NCI-H2171 treated with DMSO at 0.1 percent for 48 hours (cell line): ENCODE measurements at places on chromosomes 1 and 21.

- no peak for DNase-seq
Observed at GRCh38 chr21:16488042-16488441, 758.3 kb downstream of the USP25 start.

DNA sequence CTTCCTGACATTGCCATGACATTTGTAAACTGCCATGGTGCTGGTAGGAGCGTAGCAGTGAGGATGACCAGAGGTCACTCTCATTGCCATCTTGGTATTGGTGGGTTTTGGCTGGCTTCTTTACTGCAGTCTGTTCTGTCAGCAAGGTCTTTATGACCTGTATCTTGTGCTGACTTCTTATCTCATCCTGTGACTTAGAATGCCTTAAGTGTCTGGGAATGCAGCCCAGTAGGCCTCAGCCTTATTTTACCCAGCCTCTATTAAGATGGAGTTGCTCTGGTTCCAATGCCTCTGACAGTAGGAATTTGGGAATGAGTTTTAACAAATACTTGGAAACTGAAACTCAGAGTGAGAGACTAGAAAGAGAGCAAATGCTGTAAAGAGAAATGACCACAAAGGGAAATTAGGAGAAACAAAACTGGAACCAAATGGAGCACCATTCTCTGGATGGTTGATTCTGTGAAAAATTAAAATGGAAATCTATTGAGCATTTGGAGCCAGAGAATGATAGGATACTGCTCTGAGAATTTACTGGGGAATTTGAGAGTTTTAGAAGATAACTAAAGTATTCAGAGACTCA is 50.1 kb upstream of the RHOU start:
- no peak for DNase-seq

GRCh38 chr1:94741510-94741909 is 78.6 kb upstream of the SLC44A3 start:
- no peak for DNase-seq

GRCh38 chr1:155941845-155942531 is 550 bp downstream of the RXFP4 start:
- no peak for DNase-seq

GRCh38 chr1:3690282-3691065 is 38.2 kb downstream of the TP73 start:
- peak; percentile 78 for DNase-seq

DNA sequence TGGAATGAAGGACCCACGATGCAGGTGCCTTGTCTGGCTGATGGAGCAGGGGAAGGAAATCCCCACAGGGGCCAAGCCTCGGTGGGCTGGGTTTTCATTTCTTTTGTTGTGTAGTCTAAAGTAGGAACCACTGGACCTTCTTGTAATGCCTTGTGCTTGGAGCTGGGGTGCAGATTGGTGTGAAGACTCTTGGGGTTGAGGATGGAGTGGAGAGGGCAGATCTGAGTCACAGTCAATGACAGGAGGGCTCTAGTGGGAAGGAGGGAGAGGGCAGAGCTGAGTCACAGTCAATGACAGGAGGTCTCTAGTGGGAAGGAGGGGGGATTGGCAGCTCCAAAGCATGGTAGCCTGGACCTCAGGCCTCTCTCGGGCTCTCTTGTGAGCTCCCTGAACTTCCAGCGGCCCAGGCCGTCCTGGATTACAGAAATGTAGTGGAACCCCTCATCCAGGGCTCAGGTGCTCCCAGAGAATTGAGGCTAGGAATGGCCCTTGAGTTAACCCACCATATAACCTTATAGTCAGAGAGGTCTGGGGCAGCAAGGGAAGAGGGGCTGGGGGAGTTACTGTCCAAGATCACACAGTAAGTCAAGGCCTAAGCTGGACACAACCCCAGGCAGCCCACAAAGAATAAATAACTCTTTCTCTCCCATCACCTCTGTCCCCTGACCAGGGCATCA is 313.8 kb downstream of the MATN1 start:
- no peak for DNase-seq

DNA sequence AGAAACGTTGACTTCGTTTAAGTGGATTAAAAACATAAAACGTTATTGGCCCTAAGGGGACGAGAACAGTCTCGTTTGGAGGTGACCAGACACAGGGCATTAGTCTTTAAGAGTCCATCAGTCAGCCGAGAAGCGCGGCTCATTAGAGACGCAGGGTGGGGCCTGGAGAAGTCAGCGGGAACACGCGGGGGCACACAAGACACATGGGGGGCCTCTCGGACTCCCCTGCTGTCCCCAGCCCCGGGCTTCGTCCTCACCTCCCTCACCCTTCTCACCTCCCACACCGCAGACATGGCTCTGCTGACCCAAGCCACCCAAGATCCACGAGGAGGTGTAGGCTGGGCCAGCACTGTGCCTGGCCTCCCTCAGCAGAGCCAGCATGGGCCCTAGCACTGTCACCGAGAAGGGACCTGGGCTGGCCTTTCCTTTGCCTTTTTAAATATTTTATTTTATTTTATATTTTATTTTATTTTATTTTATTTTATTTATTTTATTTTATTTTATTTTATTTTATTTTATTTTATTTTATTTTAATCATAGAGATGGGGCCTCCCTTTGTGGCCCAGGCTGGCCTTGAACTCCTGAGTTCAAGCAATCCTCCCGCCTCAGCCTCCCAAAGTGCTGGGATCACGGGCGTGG is 48.9 kb downstream of the MORN1 start:
- no peak for DNase-seq

- DNase-seq = no peak
Observed at GRCh38 chr1:195866781-195867222, 741.4 kb downstream of the KCNT2 start.

DNA sequence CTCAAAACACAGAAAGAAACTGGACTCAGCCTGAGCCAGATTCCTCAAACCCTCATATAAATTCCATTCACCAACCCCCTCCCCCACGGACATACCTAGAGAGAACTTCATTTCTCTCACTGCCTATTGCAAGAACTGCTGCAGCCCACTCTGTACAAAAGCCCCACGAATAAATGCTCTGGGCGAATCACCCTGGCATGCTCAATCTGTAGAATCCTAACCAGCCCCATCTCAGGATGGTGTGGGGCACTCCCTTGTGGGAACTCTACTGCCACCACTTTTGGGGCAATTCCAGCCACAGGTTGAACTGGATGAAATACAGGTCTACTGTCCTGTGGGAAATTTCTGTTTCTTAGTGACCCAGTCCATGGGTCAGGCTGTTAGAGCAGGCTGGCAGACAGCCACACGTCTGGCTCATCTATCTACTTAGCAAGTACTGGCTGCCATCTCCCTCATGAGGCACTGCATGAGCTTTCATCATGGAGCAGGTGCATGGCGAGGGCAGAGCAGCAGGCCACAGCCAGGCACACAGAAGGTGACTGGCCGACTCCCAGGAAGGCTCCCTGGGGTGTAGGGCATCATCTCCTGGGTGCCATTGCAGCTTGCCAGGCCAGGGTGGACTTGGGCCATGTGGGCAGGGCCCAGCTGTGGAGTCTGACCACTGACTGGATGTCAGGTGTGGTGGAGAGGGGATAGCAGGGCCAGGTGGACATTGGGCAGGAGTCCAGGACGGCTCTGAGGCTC is 1.6 kb upstream of the C1orf35 start:
- no peak for DNase-seq

- DNase-seq = peak; percentile 95
Observed at GRCh38 chr1:37038227-37039093, 4.1 kb upstream of the GRIK3 start.

- peak; percentile 23 for DNase-seq
Observed at GRCh38 chr1:18641005-18641941, 10.6 kb downstream of the PAX7 start.

DNA sequence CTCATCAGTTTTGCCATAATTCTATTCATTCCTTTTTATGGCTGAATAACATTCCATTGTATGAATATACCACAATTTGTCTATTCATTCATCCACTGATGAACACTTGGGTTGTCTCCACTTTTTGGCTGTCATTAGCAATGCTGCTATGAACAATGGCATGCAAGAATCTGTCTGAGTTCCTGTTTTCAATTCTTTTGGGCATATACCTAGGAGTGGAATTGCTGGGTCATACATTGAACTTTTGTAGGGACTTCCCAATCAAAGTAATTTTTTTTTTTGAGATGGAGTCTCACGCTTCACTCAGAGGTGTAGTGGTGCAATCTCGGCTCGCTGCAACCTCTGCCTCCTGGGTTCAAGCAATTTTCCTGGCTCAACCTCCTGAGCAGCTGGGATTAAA is 34.9 kb downstream of the AADACL4 start:
- no peak for DNase-seq

DNA sequence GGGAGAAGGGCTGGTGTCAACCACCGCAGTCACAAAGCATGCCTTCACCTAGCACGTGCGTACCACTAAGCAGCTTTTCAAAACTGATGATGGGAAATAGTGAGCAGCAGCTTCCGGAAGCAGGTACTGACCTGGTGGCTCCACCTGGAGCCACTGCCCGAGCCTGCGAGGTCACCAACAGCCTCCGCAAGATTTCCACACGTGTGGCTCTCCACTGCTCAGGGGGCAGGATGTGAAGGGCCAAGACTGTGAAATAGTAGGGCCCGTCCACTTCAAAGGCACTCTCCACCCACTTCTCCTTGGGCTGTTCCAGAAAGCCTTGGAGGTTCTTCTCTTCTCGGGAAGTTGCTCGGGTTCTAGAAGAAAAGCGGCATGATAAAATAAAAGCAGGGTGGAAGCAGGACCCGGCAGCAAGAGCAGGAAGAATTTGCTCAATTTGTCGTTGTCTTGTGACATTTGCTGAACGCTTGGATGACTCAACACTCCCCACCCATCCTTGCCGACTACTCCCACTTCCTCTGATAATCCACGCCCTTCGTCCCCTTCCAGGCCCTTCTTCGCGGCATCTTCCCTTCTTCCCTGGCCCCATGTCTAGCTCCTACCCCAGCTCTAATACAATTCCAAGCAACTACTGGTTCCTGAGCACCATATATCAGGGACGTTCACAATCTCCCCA is 124.9 kb upstream of the IFFO2 start:
- DNase-seq = no peak

GRCh38 chr1:211371406-211372105 is 44.9 kb downstream of the TRAF5 start:
- DNase-seq = peak; percentile 32

DNA sequence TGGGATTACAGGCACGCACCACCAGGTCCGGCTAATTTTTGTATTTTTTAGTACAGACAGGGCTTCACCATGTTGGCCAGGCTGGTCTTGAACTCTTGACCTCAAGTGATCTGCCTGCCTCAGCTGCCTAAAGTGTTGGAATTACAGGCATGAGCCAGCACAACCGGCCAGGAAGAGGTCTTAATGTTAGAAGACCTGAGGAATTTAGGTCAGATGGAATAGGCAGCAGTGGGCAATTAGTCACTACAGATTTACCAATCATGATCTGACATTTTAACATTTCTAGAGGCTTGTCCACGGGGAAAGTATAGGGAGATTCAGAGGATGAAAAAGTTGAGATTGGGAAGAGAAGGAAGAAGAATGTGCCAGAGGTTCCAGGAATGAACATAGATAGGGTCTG is 8.9 kb upstream of the APP start:
- no peak for DNase-seq

GRCh38 chr1:153626904-153627714 is at the start of gene S100A13:
TSS of gene S100A13 (minus strand) at chr1:153627505. CDS start at chr1:153626472, 1,033 bp downstream.
- DNase-seq = peak; percentile 62

DNA sequence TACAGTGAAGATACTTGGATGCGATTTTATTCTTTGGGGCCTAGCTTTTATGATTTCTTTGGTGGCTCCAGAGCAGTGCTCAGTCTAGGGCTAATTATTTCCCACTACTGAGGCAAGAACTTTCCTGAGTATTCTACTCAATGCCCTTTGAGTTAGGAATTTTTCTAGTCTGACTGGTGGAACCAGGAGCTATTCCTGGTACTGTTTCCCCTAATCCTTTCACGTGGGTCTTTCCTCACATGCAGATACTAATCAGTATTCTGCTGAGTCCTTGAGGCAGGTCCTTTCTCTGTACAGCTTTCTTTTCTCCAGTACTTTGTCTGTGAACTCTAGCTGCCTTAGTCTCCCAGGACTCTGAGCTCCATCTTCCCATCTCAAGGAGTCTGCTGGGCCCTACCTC is 76.7 kb downstream of the TRIM11 start:
- DNase-seq = no peak

- no peak for DNase-seq
Observed at GRCh38 chr1:110781525-110781924, 91.4 kb upstream of the CD53 start.

DNA sequence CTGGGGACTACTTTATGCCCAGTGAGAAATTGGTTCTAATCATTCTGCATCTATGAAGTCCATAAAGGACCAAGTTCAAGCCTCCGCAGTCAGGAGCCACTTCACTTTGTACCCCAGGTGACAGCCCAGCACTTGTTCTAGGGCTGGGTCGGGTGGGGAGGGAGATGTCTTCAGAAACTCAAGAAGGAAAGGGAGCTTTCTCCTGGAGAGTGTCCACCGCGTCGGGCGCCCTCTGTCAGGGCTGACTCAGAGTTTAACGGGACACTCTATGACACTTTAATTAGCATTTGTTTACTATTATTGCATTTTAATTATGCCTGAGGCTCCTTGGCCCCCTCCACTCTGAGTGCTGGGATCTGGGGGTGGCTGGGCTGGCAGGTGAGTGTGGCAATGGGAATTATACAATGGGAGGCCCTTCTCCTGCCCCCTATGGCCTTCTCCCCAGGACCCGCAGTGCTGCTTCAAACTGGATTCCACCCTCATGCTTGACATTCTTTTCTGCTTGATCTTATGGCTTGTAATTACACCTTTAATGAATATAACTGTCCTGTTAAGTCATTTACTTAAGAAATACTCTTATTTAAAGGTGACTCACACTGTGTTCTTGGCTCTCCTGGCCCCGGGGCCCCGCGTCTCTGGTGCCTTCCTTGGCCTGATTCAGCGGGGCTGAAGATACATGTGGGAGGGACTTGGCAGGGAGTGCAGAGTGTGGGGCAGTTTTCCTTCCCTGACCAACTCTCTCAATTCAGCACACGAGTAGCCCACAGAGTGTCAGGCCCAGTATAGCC is 136.6 kb downstream of the PLXNA2 start:
- no peak for DNase-seq

GRCh38 chr1:88284066-88284465 is 400.0 kb upstream of the PKN2 start:
- no peak for DNase-seq

- no peak for DNase-seq
Observed at GRCh38 chr1:30063621-30064280, 659.6 kb downstream of the MATN1 start.

GRCh38 chr1:199313444-199313843 is 674.6 kb downstream of the PTPRC start:
- no peak for DNase-seq

GRCh38 chr1:43831851-43832250 is 101.8 kb upstream of the ARTN start:
- DNase-seq = no peak

- no peak for DNase-seq
Observed at GRCh38 chr1:89391686-89392085, 27.8 kb downstream of the GBP6 start.

GRCh38 chr1:169608226-169608625 is 21.7 kb downstream of the SELP start:
- DNase-seq = no peak

DNA sequence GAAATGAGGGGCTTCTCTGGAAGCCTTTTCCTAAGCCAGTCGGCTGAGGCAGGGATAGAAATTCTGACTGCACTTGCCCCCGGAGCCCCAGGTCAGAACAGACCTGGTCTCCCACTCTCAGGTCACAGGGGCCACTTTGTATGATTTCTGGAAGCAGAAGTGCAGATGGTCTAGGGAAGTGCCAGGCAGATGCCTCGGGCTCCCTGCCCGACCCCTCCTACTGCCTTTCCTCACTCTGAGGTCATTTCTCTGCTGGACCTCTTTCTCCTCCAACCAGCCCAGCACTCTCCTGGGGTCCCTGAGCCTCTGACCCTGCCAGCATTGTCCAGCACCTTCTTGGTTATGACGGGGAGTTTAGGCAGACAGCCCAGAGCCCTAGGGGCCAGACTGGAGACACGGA is 8.7 kb downstream of the RUNX3 start:
- no peak for DNase-seq

- DNase-seq = peak; percentile 98
Observed at GRCh38 chr1:62384276-62385005, 52.4 kb upstream of the USP1 start.
